Prostate gland (tissue), 2 donors: ENCODE measurements at places on chromosomes 16 and 17.

- no peak for DNase-seq
Measured at GRCh38 chr17:17813055-17813724, 23.6 kb downstream of the SREBF1 start.

DNA sequence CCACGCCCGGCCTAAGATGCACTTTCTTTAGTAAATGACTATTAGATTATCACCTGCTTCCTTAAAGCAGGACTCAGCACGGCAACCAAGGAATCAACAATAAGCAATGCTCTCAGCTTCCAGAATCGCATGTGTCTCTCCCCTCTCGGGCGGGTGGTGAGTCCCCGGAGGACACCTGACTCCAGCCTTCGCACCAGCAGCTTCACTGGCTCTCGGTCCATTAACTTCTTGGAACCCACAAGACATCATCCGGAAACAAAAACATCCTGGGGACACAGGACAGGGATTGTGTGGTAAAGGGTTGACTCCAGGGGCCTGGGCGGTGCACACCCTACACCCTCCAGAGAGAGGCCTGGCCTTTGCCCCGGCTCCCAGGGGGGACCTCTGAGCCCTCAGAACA lies 22.7 kb downstream of the UTS2R start:
- no peak for DNase-seq

DNA sequence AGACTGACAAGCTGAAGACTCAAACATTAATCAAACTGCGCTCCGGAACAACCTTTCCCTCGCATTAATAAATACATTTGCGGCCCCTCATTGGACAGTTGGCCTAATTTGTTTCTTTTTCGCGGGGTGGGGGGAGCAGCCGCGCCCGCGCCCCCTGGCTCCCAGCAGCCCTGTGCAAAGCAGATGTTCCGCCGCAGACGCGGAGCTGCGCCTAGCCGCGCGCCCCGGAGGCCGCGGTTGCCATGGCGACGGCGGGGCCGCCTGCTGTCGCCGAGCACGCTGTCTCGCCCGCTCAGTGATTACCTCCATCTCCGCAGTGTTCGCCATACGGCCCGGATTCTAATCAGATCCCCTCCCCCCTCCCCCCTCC lies 25.5 kb downstream of the COPZ2 start:
- DNase-seq = no peak

DNA sequence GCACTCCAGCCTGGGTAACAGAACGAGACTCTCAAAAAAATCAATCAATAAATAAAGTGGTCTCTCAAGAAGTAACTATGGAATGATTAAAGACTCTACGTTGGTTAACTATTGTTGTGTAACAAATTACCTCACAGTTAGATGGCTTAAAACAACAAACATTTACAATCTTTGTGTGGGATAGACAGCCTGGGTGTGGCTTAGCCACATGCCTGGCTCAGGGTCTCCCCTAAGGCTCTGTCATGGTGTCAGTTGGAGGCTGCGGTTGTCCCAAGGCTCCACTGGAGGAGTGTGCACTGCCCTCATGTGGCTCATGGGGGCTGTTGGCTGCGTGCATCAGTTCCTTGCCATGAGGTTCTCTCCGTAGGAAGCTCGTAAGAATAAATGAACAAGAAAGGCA lies 294.5 kb downstream of the SNX29 start:
- no peak for DNase-seq

DNA sequence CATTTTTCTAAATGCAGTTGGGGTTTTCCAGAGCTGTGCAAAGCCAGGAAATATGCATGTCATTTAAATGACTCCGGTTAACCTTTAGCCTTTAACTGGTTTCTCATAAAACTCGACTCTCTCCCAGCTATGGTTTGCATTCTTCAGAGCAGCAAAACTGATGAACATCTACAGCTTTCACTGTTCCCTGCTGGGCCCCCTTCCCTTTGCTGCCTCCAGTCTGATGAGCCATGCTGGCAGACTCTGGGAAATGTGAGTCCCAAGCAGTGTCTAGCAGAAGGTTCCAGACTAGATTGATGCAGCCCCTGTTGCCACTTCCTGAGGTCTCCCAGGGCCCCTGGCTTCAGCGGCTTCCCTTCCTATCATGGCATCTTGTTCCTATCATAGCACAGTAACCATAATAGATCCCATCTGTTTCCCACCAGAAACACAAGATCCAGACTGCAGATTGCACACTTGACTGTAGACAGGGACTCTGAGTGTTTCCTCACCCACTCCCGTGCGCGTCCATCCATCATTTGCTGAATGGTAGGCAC lies 135.4 kb downstream of the CLEC16A start:
- DNase-seq = no peak

DNA sequence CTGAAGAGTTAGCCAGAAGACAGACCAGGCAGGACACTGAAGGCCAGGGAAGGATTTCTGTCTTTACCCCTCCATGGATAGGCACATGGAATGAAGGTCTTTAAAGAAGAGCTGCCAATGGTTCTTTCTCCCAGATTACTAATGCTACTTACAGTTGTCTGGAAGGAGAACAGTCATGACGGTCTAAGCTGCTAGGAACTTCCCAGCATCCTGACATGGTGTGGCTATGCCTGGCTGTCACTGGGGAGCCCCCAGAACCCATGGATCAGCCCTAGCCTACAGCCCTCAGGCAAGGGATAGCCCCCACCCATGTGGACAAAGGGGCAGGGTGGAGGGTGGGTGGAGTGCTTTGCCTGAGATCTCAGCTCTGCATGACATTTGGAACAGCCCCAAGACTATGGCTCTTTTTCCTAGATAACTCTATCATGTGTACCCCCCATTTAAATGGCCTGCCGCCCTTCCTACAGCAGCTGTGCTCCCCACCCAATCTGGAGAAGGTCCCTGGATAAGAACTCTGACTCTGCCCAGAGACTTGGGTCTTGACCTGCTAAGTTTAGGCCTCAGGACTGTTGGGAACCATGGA lies 9.2 kb upstream of the KAT7 start:
- no peak for DNase-seq

DNA sequence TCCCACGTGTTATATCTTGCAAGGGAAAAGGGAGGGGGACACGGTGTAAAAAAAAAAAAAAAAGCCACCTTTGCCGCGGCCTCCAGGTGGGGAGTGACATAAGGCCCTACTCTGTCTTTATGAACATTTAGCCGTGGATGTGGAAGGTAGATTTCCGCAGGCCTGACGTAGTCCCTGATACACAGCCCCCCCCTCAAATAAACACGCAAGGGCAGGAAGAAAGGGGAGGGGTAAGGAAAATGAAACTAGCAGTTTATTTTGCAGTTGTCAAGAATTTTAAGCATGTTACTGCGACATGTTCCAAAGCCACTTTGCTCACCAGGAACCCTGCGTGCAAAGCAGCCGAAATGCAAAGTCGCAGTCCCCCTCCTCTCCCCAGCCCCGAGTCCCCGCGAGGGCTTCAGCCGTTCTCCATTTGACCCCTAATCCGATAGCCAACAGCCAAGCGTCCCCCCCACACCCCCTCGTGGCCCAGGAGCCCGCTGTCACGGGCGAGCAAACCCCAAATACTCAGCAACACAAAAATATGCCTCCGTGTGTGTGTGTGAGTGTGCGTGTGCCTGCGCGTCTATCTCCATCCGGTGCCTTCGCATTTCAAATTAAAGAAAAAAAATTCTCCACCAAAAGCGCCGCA lies 1.2 kb downstream of the CBX4 start:
- no peak for DNase-seq

DNA sequence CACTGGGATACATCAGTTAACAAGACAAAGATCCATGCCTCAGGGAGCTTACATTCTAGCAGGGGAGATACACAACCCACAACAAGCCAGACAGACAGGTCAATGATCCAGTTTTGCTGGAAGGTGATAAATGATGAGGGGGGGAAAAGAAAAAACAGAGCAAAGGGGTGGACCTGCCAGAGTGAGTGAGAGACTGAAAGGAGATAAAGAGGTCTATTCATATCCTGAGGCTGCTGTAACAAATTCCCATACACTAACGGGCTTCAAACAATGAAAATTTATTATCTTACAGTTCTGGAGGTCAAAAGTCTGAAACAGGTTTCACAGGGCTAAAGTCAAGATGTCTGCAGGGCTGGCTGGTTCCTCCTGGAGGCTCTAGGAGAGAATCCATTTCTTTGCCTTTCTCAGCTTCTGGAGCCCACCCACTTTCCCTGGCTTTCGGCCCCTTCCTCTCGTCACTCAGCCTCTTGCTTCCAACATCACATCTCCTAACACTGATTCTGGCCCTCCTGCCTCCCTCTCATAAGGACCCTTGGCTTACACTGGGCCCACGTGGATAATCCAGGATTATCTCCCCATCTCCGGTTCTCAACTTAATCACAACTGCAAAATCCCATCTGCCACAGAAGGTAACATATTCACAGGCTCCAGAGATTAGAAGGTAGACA lies 81.5 kb downstream of the GAS7 start:
- no peak for DNase-seq

DNA sequence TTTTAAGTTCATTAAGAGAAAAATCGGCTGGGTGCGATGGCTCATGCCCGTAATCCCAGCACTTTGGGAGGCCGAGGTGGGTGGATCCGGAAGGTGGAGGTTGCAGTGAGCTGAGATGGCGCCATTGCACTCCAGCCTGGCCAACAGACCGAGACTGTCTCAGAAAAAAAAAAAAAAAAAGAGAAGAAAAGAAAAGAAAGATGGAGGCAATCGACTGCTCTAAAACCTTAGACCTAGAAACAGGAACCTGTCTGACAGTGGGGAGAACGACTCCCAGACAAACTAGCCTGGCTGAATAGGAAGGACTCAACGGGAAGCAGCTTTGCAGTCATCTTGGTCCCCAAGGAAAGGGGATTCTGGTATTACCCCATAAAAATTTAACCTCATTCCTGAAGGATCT lies 13.7 kb downstream of the MRC2 start:
- DNase-seq = no peak

GRCh38 chr17:71084219-71084618 lies 914.9 kb downstream of the KCNJ2 start:
- DNase-seq = peak; percentile 9

DNA sequence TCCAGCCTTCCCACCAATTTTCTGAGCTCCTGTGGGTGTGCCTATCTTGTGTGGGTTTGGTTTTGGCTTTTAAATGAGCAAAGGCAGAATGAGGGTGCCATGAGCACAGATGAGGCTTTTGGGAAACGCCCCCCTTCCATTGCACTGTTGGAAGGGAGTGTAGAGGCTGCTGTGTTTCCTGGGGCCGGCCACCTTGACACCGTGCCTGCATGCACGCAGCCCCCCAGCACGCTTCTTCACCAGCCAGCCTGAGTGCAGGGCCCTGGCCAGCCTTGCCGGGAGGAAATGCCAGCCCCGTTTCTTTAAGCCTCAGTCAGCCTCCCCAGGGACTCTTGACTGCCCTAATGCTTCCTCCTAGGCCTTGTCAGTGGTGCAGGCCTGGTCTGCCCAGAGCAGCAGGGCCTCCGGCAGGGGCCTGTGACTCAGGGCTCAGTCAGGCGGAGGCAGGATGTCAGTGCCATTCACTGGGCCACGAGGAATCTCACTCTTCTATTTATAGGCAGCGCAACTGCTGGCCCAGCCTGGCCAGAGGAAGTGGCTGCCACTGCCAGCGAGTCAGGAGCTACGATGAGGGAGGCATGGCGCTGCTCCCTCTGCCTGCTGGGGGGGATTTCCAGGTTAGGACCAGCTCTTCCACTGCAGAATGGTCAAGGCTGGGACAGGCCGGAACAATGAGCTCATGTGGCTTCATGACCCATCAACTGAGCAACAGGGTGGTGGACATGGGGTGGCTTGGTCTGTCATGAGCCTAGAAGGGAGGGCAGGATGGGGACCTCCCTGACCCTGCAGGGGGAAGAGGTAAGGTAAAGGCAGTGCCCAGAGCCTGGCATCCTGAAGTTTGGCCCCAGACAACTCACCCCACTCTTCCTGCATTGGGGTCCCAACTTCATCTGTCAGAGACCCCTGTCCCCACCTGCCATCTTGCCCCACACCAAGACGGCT lies 205.2 kb downstream of the RAB11FIP4 start:
- DNase-seq = no peak

DNA sequence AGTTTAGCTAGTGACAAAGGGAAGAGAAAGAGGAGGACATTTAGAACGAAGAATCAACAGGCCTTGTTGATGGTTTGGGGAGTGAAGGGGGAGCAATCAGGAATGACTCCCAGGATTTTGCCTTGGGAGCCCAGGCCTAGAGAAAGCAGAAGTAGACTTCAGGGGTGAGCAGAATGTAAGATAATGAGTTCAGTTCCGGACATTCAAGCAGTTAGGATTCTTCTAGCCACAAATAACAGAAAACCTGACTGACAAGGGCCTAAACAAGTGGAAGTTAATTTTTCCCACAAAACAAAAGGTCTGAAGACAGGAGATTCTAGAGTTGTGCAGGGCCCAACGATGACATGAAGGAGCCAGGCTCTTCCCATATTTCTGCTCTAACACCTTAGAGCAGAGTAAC lies 45.9 kb downstream of the SKAP1 start:
- DNase-seq = no peak

GRCh38 chr16:88453611-88454522 lies 787 bp downstream of the ZFPM1 start:
- DNase-seq = no peak

DNA sequence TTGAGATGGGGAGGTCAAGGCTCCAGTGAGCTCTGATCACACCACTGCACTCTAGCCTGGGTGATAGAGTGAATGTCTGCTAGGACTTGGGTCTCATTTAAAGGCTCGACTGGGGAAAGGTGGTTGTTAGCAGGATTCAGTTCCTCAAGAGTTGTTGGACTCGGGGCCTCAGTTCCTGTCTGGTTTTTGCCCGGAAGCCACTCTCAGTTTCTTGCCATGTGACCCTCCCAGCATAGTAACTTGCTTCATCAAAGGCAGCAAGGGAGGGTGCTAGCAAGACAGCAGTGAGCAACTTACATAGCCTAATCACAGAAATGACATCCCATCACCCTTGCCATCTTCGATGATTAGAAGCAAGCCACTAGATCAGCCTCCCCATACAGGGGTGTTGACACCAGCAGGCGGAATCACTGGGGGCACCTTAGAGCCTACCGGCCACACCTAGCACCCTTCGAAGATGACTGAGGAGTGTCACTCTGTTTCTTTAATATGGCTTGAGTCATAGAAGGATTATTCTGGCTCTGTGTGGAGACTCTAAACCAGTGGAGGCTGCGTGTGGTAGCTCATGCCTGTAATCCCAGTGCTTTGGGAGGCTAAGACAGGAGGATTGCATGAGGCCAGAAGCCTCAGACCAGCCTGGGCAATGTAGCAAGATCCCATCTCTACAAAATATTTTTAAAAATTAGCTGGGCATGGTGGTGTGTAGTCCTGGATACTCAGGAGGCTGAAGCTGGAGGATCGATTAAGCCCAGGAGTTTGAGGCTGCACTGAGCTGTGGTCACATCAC lies 13.2 kb upstream of the SCNN1B start:
- no peak for DNase-seq

GRCh38 chr17:67125924-67126323 lies 81.6 kb downstream of the CACNG1 start:
- DNase-seq = no peak

- DNase-seq = no peak
Measured at GRCh38 chr17:3542410-3543088, 15.1 kb downstream of the TRPV3 start.

DNA sequence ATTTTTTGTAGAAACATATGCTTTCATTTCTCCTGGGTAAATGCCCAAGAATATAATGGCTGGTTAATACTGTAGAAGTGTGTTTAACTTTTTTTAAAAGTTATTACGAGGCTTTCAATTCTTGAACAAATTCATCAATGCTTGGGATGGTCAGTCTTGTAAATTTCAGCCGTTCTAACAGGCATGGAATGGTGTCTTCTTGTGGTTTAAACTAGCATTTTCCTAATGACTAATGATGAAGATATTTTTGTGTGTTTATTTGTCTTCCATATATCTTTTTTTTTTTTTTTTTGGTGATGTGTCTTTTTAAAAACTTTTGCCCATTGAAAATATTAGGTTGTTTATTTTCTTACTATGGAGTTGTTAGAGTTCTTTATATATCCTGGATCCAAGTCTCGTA lies 67.1 kb downstream of the MGAT5B start:
- DNase-seq = no peak

GRCh38 chr17:45247429-45248131 lies 14.3 kb downstream of the SPATA32 start:
- DNase-seq = peak; percentile 97
